CD4-positive, alpha-beta T cell treated with Interleukin-17A for 4 hours (primary cell): ENCODE measurements at places on chromosomes 16 and 17.

DNA sequence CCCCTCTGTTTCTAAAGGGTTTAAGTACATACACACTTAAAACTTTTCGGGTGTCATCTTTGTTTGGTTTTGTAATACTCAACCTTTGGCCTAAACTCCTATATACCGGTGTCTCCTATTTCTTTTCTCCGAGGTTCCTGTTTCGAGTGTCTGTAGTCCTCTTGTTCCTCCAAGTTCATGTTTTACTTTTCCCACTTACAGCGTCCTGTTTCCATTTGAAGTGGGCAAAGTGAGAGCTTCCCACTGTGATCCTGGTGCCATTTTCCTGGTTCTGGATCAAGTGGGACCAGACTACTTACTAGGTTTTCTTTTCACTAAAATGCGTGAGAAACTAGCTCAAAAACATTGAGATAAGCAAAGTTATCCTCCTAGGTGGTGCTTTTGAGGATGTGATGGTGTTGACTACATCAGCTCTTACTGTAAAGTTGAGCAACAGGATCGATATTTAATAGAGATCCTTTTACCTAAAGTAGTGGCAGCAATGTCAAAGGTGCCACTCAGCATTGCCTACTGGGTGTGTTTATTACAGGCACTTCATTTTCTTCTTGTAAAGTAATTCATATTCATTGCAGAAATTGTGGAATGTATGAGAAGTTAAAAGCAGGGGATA is 1.3 kb downstream of the PSMD3 start:
- DNase-seq, result no peak

DNA sequence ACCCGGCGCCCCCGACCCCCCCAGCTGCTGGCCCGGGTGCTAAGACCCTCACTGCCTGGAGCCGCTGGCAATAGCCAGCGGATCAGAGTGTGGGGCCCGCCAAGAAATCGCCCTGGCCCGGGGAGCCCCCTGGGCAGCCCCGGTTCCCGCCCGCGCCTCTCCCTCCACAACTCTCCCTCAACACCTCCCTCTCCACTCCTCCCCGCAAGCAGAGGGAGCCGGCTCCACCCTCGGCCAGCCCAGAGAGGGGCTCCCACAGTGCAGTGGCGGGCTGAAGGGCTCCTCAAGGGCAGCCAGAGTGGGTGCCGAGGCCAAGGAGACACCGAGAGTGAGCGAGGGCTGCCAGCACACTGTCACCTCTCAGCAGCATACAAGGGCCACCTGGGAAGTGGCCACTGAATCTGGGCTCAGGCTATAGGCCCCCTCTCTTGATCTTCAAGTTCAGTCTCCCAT is 385.5 kb downstream of the SEC14L1 start:
- no peak for DNase-seq

DNA sequence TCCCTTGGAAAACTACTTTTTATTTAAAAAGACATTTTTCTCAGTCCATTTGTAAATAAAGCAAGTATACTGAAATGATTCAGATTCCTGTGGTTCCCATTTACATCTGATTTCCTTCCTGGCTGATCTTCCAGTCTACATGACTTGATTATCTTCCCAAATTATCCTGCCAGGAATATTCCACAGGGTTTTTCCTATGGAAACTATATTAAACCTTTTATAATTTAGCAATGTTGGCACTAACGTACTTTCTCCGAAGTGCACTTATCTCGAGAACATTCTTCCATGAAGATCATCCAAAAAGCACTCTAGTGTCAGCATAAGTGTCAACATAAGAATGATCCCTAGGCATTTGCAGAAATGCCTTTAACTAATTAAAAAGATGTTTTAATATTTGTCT is 347.7 kb upstream of the KIF2B start:
- DNase-seq, result no peak

DNA sequence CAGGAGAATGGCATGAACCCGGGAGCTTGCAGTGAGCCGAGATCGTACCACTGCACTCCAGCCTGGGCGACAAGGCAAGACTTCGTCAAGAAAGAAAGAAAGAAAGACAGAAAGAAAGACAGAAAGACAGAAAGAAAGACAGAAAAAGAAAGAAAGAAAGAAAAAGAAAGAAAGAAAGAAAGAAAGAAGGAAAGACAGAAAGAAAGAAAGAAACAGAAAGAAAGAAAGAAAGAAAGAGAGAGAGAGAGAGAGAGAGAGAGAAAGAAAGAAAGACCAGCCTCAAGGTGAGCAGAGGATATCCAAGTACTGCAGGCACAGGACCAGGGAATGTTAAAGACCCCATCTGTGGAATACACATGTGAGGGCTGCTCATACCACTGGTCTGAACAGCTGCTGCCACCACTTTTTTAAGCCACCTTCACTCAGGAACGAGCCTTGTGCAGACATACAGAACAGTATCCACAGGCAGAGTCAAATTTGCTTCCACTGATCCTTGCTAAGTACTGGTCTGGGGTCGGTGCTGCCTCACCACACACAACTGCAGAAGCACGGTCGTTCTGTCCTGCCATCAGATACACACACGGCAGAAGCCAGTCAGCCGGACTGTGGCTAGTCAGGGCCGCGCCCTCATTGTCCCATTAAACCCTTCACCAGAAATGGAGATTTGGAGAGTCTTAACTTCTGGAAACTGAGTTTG is 7.7 kb downstream of the RAB5C start:
- no peak for DNase-seq

DNA sequence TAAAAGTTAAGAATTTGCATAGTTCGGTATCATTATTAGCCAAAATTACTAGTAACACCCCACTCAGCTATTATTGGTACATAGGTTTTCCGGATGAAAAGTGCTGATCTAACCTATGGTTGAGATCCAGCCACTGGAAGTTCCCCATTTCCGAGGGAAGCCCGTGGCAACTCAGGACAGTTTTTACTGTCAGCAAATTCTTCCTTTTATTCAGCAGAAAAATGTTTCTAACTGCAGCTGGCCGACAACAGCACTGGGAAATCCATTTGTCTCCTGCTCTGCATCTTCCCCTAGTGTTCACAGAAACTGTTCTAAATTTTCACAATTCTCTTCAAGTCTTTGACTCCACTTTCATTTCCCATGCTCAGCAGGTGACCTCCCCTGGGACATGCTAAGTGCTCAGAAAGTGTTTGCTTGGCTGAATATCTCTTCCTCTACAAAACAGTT is 15.5 kb upstream of the MMD start:
- no peak for DNase-seq

GRCh38 chr17:57084361-57084801 is 665 bp upstream of the AKAP1 start:
- no peak for DNase-seq

- no peak for DNase-seq
These were observed 96.9 kb downstream of the SKAP1 start for GRCh38 chr17:48333034-48333530.

GRCh38 chr17:42484304-42484703 is 25.6 kb downstream of the ATP6V0A1 start:
- DNase-seq, result peak; percentile 74

DNA sequence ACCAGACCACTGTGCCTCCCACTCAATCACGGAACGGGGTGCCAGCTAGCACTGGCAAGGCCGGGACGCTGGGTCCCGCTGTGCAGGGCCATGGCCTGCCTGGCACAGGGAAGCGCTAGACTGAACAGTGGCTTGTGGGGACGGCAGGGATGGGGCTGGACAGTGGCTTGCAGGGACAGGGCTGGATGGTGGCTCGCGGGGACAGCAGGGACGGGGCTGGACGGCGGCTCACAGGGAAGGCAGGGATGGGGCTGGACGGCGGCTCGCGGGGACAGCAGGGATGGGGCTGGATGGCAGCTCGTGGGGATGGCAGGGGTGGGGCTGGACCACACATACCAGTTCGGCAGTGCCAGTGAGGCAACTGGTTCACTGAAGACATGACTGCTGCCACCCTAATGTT is 32.6 kb downstream of the LMF1 start:
- DNase-seq, result no peak

DNA sequence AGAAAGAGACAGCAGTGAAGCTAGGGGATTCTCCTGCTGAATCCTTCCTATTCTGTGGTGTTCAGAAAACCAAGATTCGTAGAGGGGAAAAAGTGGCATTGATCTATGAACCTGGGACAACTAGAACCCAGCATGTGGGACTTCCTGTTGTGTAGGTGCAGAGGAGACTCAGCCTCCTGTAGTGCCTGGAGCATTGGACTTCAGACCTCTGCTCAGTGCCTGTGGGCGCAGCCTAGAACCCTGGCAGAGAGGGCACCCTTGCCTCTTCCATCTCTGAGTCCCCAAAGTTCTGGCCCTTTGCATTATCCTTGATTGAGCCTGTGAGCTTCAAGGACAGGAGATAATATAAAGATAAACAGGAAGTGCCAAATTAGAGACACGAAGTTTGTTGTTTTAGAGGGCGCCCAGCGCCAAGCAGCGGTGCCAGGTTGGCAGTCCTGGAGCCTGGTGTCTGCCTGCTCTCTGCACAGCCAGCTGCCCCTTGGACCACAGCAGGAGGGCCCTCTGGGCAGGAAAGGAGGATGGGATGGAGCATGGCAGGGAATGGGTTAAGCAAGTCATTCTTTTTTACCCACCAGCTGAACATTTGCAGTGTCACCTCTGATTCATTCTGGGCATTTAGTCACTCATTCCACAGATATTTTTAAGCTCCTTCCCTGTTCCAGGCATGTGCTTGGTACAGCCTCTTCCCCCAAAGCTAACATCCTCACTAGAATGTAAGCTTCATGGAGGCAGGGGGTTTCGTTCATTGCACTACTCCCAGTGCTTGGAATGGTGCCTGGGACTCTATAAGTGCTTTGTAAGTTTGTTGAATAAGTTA is 11.9 kb upstream of the SP6 start:
- no peak for DNase-seq

- DNase-seq, result no peak
These were observed 186.0 kb upstream of the ZFHX3 start for GRCh38 chr16:73233846-73234424.

DNA sequence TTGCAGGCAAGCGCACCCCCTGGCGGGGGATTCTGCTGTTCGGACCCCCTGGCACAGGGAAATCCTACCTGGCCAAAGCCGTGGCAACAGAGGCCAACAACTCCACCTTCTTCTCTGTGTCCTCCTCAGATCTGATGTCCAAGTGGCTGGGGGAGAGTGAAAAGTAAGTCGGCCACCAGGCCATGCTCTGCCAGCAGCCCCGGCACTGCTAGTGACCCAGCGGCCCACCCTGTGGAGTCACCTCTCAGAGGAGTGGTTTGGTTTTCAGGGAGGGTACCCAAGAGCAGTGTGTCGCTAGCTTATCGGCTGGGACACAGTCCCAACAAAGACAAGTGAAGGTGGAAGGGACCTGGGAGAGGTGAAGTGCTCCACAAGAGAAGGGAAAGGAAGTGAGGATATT is 8.2 kb downstream of the VPS4A start:
- no peak for DNase-seq

DNA sequence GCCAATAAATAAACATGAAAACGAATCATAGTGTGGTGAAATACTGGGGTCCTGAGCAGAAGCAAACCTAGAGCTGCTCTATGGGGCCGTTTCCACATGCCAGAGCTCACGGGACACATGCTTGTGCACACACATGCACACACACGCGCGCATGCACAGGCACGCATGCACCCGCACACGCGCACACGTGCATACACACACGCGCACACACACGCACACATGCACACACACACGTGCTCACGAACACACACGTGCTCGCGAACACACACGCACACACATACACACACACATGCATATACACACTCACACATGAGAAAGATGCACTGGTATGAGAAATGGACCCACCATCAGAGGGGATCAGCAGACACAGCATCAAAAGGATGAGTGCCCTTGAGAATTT is 52.2 kb upstream of the DNAJA2 start:
- no peak for DNase-seq

DNA sequence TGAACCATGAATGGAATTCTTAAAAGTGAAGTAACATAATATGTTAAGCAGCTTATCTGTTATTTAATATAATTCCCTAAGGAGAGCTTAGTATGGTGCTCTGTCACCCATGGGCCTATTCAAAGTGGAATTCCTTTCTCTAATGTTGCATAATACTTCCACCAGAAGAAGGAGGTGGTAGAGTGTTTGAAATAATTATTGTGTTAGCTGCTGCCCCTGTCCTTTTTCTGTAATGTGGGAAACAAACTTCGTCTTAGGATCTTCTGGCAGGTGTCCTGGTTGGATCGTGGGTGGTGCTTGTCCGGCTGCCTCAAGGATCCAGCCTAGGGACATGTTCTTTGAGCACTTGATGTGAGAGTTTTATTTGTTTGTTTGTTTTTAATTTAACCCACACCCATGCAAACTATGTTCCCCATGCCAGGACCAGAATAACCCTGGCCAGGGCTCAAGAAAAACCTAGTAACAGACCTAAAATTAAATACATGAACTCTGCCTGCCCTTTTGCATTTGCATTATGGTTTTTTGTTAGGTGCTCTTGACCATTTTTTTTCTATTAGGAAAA is 46.1 kb downstream of the ZNRF1 start:
- DNase-seq, result no peak

- DNase-seq, result no peak
These were observed 322.1 kb downstream of the MAP2K4 start for GRCh38 chr17:12342609-12343435.

- DNase-seq, result no peak
These were observed 12.0 kb downstream of the SNN start for GRCh38 chr16:11679941-11680911.

GRCh38 chr17:49193513-49194296 is 16.7 kb downstream of the GNGT2 start:
- DNase-seq, result peak; percentile 38

DNA sequence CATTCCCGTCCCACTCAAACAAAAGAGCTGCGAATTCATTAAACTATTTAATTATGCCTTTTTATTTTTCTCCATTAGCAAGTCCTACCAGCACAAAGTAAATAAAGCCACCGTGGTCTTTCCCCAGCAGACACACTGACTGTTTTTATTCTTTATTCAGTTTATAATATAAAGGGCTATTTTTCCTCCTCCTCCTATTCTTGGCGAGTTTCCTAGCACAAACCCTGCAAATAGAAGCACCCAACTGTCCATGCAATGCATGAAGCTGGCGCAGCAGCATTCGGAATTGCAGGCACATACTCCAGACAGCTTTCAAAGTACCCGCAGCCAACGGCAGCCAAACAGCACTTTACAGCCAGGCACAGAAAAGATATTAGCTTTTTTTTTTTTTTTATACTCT is 583.4 kb upstream of the PSMD7 start:
- DNase-seq, result no peak

- no peak for DNase-seq
These were observed 32.7 kb downstream of the ZNF750 start for GRCh38 chr17:82807101-82807500.

DNA sequence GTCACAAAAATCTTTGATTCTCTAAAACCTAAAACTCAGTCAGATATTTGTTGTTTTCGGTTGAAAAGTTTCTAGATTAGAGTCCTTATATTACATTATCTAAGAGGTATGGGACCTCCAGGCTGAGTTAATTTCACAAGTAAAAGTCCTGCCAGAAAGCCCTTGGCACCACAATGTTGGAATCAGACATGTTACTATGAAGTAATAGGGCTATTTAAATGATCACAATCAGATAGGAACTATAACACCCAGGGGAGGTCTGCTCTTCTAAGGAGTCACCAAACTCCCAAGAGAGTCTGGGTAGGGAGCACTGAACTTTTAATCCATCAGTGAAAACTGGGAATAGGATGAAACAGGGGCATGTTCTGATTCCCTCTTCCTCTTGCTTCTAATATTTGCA is 54.2 kb downstream of the WIPI1 start:
- no peak for DNase-seq
